PC-3 (cell line): ENCODE measurements at places on chromosomes 7 and 10. TPM values are rescaled to one million over a fixed set of nuclear protein-coding genes. Genes with fewer than 3 reads are reported as not detected.
A peak's percentile ranks its signal among the peaks of the same experiment; 100 is the strongest.

Gene PIK3AP1
- total RNA-seq, result 3.7 and 4.7 TPM in 2 replicates

Gene ZNF804B
- not detected in 2 replicates for total RNA-seq

Gene BTAF1
- 22.9 and 27.6 TPM in 2 replicates for total RNA-seq

Gene TBL2
- total RNA-seq, result 62.8 and 73.0 TPM in 2 replicates

Gene TFPI2
- 53.1 and 62.6 TPM in 2 replicates for total RNA-seq

Gene SFTPA1
- not detected in 2 replicates for total RNA-seq

Gene ASB4
- not detected in 2 replicates for total RNA-seq

Gene EPHB6
- 30.5 and 48.2 TPM in 2 replicates for total RNA-seq

Gene HTRA1
- total RNA-seq, result 18.6 and 21.3 TPM in 2 replicates

Gene EPDR1
- total RNA-seq, result 22.7 and 26.6 TPM in 2 replicates

Gene SLC26A5
- total RNA-seq, result 0.29 and 0.86 TPM in 2 replicates

DNA sequence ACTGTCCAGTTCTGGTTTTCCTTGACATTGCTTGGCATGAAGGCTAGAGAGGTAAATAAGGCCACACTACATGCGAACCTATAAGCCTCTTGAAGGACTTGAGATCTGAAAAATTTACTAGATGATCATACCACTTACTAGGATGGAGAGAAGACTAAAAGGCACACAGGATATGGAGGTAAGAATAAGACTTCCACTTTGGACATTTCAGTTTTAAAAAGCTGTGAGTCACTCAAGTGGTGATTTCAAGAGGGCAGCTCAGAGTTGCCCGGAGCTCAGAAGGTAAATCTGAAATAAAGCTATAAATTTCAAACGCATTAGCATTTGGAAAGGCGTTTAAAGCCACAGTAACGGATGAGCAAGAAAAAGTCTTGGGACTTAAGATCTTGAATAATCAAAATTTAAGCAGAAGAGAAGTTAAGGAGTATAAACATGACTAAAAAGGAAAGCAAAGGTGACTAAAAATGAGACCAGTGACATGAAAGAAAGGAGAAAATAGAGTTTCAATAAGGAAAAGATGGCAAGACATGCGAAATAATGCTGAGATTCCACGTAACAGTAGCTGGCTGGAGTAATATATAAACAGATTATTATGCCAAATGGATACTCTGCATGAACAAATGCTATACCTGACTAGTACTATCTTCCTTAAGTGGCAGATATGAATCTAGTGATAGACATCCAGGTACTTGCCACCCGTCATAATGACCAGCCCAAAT lies 68.3 kb downstream of the SNX13 start:
- no peak for DNase-seq

DNA sequence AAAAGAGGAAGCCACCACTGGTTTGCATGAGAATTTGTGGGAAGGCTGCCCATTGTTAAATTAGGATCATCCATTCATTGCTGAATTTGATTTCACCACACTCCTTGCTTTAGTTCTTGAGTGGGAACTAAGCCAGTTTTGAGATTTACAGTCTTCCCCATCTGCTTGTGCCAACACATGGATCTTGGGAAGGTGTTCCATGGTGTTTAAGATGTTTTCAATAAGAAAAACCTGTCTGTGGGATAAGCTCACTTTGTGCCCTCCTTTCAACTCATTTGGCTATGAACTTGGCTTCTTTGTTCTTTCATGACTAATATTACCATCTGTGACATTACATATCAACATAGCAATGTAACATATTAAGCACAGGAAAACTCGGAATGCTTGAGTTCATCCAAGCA lies 73.2 kb downstream of the INHBA start:
- DNase-seq, result no peak

- DNase-seq, result no peak
Measured at GRCh38 chr10:115379064-115379463, 285.9 kb downstream of the ATRNL1 start.

- peak; percentile 100 for DNase-seq
Measured at GRCh38 chr10:77641788-77642397, 4.3 kb upstream of the KCNMA1 start.

GRCh38 chr7:39845006-39845405 lies 105.0 kb upstream of the CDK13 start:
- DNase-seq, result peak; percentile 76

DNA sequence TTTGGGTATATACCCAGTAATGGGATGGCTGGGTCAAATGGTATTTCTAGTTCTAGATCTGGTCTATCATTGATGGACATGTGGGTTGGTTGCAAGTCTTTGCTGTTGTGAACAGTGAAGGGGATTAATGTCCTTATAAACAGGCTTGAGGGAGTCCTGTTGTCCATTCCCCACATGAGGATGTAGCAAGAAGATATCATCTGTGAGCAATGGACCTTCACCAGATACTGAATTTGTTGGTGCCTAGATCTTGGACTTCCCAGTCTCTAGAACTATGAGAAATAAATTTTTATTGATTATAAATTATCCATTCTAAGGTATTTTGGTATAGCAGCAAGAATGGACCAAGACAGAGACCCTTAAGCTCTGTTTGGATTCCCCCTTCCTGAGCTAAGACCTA lies 72.2 kb upstream of the RELN start:
- DNase-seq, result no peak

- DNase-seq, result no peak
Measured at GRCh38 chr7:72176875-72177274, 235.3 kb downstream of the CALN1 start.

DNA sequence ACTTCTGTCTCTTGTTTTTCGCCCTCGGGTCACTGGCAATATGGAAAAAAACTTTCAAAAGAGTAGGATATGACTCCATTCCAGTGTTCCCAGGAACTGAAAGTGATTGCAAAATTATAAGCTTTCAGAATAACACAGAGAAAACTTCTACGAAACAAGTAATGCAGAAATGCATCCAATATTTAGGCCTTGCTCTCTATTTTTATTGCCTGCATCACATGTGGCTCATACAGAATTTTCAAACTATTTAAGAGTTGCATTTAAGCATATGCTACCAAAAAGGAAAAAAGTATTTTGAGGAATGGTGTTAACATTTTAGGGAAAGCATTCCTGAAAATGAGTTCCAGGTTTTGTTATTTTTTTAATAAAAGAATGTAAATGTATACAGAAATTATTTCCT lies 228.0 kb downstream of the CACNB2 start:
- DNase-seq, result no peak

DNA sequence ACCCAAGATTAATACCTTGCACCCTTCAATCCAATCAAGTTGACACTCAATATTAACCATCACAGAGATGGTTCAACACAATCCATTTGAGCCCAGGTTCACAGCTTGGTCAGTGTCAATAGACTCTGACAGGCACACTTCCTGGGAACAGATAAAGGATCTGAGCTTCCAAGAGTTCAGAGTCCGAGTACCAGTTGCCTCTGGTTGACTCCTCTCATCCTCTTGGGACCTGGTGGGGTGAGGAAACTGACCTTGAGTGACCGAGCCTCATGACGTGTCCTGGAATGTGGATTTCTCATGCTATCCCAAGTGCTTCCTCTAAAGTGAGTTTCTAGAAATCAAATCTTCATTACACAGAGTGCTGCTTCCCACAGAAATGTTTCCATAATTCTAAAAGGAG lies 162.0 kb downstream of the CYP26A1 start:
- DNase-seq, result no peak

GRCh38 chr7:38656968-38657367 lies 25.8 kb upstream of the AMPH start:
- DNase-seq, result no peak

DNA sequence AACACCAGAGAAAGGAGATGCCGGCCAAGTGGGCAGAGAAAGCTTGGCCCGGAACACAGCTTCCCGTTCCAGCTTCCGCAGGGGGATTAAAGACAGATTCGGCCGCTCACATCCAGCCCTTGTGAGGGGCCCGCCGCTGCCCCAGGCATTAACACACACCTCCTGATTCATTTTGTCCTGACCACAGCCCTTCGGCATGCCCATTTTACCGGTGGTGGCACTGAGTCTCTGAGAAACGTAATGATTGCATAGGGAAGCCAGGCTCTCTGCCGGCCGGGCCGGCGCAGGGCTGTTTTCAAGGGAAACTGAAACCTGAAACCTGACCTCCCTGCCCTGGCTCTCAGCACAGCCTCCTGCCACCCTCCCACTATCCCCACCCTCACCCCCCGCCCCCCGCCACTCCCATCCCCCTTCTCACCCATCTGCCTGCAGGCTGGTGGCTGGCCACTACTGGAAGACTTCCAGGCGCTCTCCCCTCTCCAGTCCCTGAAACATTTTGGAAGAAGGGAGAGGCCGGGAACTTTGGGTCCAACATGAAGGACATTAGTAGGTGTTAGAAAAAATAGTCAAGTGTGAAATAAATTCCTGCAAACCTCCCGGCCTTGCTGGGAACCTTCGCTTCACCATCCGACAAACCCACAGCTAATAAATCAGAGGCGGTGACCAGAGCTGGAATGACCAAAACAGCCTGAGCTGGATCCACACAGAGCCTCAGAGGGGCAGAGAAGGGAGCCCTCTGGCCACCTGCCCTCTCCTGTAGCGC lies 83.5 kb upstream of the CUX1 start:
- DNase-seq, result peak; percentile 52

DNA sequence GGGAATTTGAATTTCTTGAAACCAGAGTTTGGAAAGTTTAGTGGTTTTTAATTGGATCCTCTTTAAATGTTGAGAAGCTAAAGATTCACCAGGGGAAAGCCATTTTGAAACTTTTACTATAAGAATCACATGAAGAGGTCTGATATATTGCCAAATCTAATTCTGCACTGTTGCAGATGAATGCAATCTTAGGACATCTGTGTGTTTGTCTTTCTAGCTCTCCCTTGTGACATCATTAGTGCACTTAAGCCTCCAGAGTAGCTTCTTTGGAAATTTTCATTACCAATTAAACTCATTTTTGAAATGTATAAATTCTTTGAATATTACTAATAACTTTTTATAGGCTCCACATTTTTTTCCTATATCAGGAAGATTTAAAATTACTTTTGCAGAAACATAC lies 160.2 kb downstream of the BICC1 start:
- DNase-seq, result peak; percentile 26

DNA sequence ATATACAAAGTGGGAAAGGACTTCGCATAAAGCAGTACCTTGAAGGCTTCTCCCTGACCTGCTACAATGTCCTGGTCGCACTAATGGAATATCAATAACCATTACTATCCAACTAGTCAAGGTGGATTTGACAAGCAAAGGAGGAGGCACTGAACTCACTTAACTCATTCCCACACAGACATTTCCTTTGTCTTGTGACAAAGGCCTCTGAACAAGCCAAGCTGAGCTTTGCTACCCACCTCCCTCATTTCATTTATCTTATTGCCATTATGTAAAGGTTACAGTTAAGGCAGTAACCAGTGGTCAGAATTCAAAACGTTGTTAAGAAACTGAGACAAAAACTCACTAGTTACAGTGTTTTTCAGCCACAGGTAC lies 7.3 kb downstream of the ELMO1 start:
- DNase-seq, result no peak
